Naive thymus-derived CD8-positive, alpha-beta T cell (primary cell): ENCODE measurements at places on chromosomes 7 and 10.

- DNase-seq = no peak
These were observed 159.5 kb upstream of the POT1 start for GRCh38 chr7:125089171-125089570.

GRCh38 chr10:1422275-1422674 is 315.1 kb downstream of the ADARB2 start:
- no peak for DNase-seq

- no peak for DNase-seq
These were observed 473.8 kb downstream of the KIF20B start for GRCh38 chr10:90175161-90175681.

GRCh38 chr10:14309593-14309992 is 21.1 kb downstream of the FRMD4A start:
- DNase-seq = no peak

GRCh38 chr10:614139-614711 is 75.2 kb downstream of the DIP2C start:
- no peak for DNase-seq

DNA sequence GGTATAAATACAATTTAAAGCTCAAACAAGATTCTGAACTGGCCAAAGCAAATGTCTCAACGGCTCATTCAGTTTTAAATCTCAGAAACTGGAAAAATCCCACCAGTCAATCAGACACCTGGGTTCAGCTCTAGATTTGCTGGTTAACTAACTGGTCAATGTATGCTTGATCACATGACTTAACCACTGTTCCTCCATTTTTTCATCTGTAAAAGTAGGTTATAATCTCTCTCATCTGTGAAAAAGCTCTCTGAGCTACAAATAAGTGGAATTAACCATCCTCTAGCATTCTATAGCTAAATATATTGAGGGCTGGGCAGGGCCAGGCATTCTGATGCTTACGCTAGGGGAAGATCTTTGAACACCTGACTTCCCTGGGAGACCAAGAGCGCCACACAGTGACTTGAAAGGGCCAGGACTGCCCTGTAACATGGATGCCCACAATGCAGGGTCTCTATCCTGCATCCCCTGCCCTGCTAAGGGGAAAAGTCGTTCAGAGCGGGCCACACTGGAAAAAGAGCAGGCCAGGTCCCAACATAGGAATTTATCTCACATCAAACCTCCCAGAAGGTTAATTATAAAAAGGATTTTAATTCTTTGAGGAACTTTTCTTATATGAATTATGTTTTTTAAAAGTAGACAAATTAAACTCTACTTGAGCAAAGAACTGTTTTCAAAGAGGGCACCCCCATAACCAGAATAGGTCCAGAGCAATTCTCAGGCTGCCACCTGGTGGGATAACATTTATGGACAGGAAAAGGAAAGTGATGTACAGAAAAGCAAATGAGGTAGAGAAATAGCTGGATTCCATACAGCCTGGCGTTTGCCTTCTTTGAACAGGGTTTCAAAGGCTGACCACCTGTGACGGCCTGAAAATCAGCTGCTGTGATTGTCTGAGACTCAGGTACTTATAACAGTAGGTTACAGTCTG is 1.8 kb downstream of the RP9 start:
- no peak for DNase-seq

DNA sequence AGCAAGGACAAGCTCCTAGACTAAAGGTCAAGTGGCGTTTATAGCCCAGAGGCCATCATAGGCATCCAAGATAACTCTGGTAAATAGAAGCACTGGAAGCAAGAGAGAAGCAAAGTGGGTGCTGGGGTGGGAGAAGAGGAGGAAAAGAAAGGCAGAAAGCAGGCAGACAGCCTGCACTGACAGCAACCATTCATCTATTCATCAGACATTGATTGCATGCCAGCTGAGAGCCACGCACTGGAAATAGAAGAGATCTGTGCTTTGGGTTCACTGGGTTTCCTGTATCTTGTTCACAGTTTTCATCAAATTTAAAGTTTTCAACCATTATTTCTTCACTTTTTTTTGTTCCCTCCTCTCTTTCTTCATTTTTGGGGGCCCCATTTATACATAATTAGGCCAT is 4.7 kb upstream of the SLIT1 start:
- DNase-seq = no peak
